Esophagus muscularis mucosa (tissue), 4 donors: ENCODE measurements at places on chromosomes 7 and 10. TPM values are rescaled to one million over a fixed set of nuclear protein-coding genes. Genes with fewer than 3 reads are reported as not detected.

The CCL24 gene
- not detected for total RNA-seq

The CACUL1 gene
- total RNA-seq, result 33.9 TPM

The MAGI2 gene
- 21.6 TPM for total RNA-seq

The MPP7 gene
- 46.6 TPM for total RNA-seq

The PDE6C gene
- not detected for total RNA-seq

DNA sequence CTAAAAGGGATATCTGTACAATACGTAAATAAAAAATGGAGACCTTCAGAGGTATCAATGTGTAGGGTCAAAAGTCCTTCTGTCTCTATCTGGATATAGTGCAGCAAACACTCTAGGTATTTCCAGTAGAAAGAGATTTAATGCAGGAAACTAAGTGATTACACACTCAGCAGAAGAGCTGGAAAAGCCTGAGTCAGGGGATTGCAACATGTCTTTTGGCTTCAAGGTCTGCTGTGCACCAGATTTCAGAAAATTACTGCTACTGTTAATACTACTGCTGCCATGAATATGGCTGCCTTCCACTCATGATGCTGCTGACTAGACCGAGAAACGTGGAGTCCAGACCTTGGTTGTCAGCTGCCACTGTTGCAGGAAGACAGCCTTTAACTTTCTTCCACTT lies 94.9 kb upstream of the DLX6 start:
- DNase-seq, result no peak
- H3K36me3 ChIP-seq, result no peaks in the 10 kb centered on the region
- H3K27ac ChIP-seq, result no peak overlapping the region
- no peaks in the 10 kb centered on the region for H3K27me3 ChIP-seq

- H3K36me3 ChIP-seq, result no peaks in the 10 kb centered on the region
- H3K27me3 ChIP-seq, result no peaks in the 10 kb centered on the region
- peaks cover 13% of the 10 kb centered on the region for H3K4me1 ChIP-seq
Measured at GRCh38 chr7:101255796-101256195, 10.9 kb upstream of the FIS1 start.

DNA sequence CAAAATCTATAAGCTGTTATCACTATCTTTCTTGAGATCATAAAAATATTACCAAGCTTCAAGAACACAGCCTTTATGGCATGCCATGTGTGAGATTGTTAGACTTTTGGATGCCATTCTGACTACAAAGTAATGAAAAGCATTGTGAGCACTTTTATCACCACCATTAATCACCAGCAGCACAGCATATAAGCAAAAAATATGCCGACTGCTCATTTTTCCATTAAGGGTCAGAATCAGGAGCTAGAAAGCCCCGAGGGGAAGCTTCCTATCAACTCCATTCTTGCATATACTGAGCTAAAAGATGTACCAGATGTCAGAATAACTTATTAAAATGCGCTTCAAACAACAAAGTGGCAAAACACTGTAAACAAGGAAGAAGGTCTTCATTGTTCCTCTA lies 114.3 kb downstream of the LMBR1 start:
- H3K4me1 ChIP-seq, result no peaks in the 10 kb centered on the region
- H3K4me3 ChIP-seq, result no peak overlapping the region
- no peaks in the 10 kb centered on the region for H3K27me3 ChIP-seq
- H3K27ac ChIP-seq, result no peak overlapping the region
- H3K36me3 ChIP-seq, result no peaks in the 10 kb centered on the region

- peak overlapping the region; percentile 86 for H3K27ac ChIP-seq
- H3K36me3 ChIP-seq, result no peaks in the 10 kb centered on the region
- H3K4me1 ChIP-seq, result peaks cover 46% of the 10 kb centered on the region
- no peaks in the 10 kb centered on the region for H3K27me3 ChIP-seq
Measured at GRCh38 chr10:97596101-97597082, 6.9 kb downstream of the C10orf62 start.

GRCh38 chr7:152969335-152969734 lies 209.8 kb downstream of the ACTR3B start:
- no peaks in the 10 kb centered on the region for H3K36me3 ChIP-seq

GRCh38 chr10:69802424-69803161 lies 887 bp downstream of the COL13A1 start:
- peak overlapping the region; percentile 63 for H3K4me3 ChIP-seq
- no peak for DNase-seq
- H3K4me1 ChIP-seq, result peaks cover 19% of the 10 kb centered on the region
- peak overlapping the region; percentile 39 for H3K27ac ChIP-seq
